ENCODE measurements at places on chromosomes 2 and 18. TPM values are rescaled to one million over a fixed set of nuclear protein-coding genes. Genes with fewer than 3 reads are reported as not detected.

TET3 gene
- total RNA-seq: 7.3 TPM

GRCh38 chr2:132632000-132632649 lies 37.9 kb downstream of the LYPD1 start:
- DNase-seq: no peak

GRCh38 chr2:156466739-156467405 lies 30.7 kb downstream of the GPD2 start:
- peak; percentile 42 for DNase-seq

- no peak for DNase-seq
Observed at GRCh38 chr2:63432373-63432772, 155.9 kb downstream of the WDPCP start.

DNA sequence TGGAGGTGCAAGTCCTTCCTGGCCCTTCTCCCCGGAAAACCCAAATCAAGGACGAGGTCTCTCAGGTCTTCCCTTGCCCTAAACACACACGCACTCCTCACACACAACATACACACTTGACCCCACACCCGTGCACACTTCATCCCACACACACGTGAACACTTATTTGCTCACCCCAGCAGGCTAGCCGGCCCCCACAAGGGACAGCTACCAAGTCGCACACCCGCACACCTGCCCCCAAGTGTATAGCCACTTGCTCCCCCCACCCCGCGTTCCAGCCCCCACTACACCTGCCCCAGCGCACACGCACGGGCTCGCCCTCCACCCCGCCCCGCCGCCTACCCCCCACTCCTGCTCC lies 359 bp downstream of the TGFBRAP1 start:
- DNase-seq: no peak

DNA sequence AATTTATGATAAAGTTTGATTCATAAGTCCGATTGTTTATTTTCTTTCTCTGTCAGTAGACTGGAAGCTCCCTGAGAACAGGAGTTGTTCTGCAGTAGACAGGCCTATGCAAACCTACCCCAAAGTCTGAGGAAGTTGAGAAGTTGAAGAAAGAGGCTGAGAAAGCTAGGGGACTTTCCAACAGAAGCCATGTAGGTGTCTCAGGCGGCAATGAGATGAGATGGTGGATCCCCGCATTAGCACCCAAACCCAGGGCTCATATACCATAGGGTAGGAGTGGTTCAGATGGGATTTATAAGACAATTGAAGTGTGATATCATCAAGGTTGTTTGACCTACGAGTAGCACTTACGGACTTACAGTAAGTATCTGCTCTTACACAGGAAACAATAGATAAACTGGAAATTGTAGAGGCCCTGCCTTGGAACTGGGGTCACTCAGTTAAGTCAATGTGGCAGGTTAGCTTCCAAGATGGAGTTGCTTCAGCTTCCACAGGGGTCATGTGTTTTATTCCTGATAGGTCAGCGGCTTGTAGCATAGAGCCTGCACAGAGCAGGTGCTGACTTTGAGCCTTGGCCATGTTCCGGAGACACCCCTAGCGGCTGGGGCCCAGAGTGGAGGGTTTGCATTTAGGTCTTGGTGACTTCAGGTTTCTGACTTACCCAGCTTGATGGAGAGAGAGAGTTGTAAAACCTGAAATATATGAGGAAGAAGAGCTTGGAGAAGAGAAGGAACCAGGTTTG lies 2.3 kb upstream of the PSD4 start:
- no peak for DNase-seq

DCDC2C gene
- not detected for total RNA-seq

DNA sequence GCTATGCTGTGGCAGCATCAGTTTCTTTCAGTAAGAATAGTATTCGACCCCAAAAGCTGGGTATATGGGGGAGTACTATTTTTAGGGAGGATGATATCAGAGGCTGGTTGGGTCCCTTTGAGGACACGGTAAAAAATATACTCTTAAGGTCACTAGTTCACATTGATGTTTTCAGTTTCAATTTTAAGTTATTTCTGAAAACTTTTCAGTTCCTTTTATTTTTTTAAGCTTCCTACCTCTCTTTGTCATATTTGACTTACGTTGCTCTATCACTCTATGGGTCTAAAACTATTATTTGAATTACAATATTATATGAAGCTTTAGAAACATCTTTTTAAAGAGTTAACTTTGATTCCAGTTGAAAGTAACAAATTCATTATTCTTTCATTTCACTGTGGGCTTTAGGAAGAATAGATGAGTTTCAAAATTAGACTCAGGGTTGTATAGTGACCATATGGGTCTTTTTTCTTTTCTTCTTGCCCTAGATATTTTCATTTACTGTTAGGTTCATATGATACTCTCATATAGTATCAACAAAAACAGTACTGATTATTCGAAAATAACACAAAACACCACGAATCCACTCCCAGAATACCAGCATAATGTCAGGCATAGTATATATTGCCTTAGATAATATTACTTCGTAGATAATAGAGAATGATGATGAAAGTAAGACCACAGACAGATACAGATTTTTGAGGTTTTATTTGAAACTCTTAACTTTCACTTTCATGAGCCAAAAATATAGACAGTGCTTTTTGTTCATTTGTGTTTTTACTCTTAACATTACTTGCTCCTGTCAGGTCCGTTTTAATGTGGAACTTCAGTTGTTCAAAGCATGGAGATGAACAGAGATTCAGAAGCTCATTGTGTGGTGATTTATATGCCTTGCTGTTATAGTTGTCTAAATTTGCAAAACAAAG lies 9.8 kb downstream of the RMDN2 start:
- no peak for DNase-seq

- no peak for DNase-seq
Observed at GRCh38 chr2:160142472-160142871, 57.6 kb downstream of the ITGB6 start.

- DNase-seq: no peak
Observed at GRCh38 chr2:65053199-65053598, 3.0 kb upstream of the CEP68 start.

REEP1 gene
- total RNA-seq: 5.4 TPM
